ENCODE measurements at places on chromosomes 12 and 14.

GRCh38 chr14:76236172-76237130, 84.7 kb downstream of the GPATCH2L start:
- no peak for DNase-seq

- no peak for DNase-seq
Measured at GRCh38 chr12:2341871-2342270, 289.1 kb downstream of the CACNA1C start.

- no peak for DNase-seq
Measured at GRCh38 chr12:5581616-5582015, 149.7 kb downstream of the NTF3 start.

DNA sequence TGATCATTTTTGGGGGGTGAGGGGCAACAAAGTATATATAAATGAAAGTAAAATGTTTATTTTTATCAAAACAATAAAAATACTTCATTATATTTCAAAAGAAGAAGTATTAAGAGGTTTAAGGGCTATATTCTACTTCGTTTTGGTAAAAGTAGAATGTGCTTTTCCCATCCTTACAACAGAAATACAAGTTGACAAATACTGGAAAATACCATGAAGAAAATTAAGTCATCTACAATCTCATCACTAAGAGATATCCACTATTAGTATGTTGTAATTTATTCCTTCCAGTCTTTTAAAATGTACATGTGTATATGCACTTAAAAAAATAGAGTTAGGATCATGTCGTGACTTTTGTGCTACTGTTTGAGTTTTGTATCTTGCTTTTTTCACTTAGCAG, 92.8 kb downstream of the PCNX1 start:
- DNase-seq, result no peak

GRCh38 chr14:70999117-70999516, 91.9 kb downstream of the PCNX1 start:
- DNase-seq, result no peak

GRCh38 chr12:113591480-113591974, 119.9 kb upstream of the LHX5 start:
- DNase-seq, result no peak

- DNase-seq, result no peak
Measured at GRCh38 chr14:70716958-70717357, 75.2 kb downstream of the TTC9 start.

DNA sequence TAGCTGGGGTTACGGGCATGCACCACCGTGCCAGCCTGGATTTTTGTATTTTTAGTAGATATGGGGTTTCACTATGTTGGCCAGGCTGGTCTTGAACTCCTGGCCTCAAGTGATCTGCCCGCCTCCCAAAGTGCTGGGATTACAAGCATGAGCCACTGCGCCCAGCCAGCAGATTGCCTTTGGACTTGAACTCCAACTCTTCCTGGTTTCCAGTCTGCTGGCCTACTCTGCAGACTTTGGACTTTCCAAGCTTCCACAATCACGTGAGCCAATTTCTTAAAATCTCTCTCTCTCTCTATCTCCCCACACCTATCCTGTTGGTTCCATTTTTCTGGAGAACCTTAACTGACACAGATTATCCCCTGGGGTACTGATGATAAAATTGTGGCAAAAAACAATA, 55.0 kb downstream of the EMP1 start:
- DNase-seq, result no peak

GRCh38 chr12:20128928-20129327, 239.4 kb upstream of the PDE3A start:
- DNase-seq, result no peak

DNA sequence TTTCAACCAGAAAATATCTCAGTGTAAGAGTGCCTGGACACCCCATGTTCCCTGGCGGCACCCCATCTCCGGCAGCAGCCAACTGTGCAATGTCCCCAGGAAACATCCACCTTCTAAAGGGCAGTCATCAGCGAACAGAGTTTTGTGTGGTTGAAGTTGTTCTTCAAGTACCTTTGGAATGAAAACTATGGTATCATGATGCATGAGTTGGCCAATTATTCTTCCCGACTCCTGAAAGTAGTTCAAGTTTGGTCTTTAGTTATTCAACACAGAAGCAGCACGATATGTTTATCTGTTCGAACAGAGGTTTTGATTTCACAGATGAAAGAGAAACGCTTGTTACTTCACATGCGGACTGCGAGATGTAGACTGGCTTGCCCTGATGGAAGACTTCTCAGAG, 21.1 kb upstream of the TTC7B start:
- DNase-seq, result no peak

DNA sequence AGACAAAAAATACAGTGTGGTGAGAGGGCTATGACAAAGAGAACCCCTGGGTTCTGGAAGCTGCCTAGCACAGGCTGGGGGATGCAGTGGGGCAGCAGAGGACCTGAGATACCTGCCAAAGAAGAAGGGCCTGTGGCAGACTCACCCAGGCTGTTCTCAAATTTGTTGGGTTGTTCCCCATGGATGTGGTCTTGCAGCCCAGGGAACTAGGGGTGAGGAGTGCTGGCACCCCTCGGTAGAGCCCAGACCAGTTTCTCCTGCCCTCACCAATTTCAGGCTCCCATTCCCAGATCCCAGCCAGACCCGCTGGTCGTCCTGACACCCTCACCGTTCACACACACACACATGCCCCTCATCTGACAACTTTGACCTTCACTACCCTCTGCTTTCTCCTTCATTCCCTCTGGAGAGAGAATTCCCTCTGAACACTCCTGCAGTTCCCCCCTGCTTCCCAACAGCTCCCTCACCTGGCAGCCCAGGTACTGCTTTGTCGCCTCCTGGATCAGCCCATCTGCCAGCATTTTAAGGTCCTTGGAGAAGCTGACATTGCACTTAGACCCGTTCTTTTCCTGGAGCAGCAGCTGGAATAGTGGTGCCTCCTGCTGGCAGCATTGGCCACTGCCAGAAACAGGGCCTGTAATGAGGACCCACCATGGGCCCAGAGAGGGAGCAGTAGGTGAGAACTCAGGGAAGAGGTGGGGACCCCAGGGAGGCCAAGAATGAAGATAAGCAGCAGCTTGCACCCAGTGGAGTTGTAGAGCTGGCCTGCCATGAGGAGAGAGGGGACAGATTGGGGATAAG, 5.9 kb upstream of the GDF11 start:
- peak; percentile 37 for DNase-seq

DNA sequence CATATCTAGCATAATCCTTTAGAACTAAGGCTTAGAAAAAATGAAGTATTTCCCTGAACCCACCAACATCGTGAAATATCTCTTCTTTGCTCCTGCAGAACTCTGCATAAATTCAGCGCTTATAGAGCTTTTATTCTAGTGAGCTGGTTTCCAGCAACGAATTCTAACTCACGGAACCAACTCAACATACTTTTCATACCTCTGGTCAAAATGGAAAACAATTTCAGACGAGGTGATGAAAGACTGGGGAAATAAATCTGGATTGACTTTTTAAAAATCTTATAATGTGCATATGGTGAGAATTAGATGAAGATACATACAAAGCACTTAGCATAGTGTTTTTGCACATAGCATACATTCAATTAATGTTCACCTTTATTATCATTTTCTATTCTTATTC, 62.6 kb upstream of the BBS10 start:
- no peak for DNase-seq

GRCh38 chr14:95025218-95025617, 132.1 kb downstream of the DICER1 start:
- DNase-seq, result no peak

GRCh38 chr14:27916326-27916725, 850.3 kb upstream of the FOXG1 start:
- no peak for DNase-seq

DNA sequence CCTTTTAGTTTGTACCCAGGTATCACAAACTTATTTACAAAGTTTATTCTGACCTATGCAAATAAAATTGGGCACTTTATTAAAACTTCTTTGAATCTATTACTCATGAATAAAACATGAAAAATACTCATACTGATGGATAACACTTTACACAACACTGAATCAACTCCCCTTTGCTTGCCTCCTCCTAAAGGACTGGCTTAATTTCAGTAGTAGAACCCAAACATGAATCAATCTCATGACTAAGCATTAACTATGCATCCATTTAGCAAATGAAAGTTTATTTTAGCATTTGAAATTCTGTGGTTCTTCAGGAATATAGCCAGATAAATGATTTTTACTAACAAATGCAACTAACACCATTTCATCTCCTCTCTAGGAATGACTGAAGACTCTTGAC, 32.4 kb downstream of the DENND5B start:
- no peak for DNase-seq

- no peak for DNase-seq
Measured at GRCh38 chr12:57272337-57273151, 21.6 kb upstream of the STAC3 start.

All from T-helper 9 cell (primary cell).